ENCODE measurements at places on chromosomes 2 and 18. TPM values are rescaled to one million over a fixed set of nuclear protein-coding genes. Genes with fewer than 3 reads are reported as not detected.
A peak's percentile ranks its signal among the peaks of the same experiment; 100 is the strongest.

DNA sequence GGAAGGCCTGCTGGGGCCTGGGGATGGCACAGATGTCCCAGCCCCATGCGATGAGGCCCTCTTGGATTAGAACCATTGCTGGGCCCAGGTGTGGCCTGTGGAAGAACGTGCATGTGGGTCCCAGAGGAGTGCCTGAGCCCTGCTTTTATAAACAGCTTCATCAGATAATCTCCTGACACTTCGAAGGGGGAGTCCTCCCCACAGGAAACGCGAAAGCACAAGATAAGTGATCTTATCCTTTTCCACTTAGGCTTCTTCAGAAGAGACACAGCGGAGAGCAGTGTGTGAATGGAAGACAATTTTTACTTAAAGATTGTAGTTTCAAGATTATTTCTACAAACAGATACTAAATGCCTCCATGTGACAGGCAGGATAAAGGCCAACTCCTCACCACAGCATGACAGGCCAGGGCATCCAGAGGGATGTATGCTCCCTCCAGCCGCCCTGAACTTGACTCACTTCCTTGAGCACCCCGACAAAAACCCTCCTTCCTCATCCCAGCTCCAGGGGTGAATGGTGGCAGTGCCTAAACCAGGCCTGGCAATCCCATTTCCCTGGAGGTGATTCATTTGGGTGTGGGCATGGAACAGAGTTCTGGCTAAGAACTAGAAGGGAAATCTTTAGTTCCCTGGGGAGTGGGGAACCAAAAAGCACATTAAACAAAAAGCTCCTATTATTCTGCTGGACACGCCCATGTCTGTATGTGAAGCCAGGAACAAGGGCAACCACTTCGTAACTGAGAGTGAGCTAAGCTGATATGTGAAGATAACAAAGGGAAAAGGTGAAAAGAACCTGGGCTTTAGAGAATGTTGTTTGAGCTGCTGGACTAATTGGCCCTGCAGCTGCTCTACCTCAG lies 56.2 kb upstream of the TMEM163 start:
- peak; percentile 87 for DNase-seq

DNA sequence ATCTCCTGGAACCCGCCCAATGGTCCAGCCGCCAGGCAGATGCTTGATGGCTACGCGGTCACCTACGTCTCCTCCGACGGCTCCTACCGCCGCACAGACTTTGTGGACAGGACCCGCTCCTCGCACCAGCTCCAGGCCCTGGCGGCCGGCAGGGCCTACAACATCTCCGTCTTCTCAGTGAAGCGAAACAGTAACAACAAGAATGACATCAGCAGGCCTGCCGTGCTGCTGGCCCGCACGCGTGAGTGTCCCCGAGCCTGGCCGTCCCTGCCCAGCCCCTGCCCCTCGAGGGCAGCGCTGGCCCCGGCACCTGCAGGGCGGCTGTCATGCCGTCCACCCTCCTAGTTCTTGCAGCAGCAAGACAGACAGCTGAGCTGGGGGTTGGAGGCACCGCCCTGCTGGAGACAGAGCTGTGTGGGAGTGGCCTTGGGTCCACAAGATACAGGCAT lies 36.7 kb downstream of the MTERF4 start:
- no peak for DNase-seq

GRCh38 chr2:216294305-216294704 lies 78.0 kb downstream of the MARCHF4 start:
- peak; percentile 17 for DNase-seq

DNA sequence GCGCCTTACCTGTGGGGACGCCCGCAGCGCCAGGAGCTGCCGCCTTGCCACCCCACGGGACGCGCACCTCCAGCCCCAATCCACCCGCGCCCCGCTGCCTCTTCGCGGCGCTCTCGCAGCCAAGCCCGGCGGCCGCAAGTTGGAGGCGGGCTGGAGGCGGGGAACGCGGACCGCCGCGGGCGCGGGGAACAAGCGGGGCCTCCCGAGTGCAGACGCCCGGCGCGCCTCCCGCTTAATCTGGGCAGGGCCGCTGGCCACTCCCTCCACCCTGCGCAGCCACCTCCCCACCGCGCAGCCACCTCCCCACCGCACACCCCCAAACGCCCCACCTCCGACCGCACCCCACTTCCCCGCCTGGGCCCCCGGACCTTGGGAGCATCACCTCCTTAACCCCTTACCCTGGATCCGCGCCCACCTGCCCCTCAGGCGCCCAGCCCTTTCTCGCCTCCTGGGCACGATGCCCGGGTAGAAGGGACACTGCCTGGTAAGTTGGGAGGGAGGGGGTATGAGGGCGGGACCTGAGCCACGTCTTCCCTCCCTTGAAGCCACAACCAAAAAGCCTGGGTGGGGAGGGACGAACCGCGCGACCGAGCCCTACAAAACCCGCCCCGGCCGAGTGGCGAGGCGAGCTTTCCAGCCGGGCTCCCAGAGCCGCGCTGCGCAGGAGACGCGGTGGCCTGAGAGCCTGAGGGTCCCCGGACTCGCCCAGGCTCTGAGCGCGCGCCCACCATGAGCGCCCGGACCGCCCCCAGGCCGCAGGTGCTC lies at the start of the genes COL4A3 and COL4A4:
COL4A3 (plus strand) TSS at position 627 of the 765 bp plus-strand sequence; CDS start at position 730, 103 bp downstream.
COL4A4 (minus strand) TSS at position 208 of the 765 bp plus-strand sequence. CDS start 16,722 bp downstream, outside the sequence.
- DNase-seq, result peak; percentile 12

- no peak for DNase-seq
Observed at GRCh38 chr2:63287956-63288355, 237.3 kb downstream of the OTX1 start.

DNA sequence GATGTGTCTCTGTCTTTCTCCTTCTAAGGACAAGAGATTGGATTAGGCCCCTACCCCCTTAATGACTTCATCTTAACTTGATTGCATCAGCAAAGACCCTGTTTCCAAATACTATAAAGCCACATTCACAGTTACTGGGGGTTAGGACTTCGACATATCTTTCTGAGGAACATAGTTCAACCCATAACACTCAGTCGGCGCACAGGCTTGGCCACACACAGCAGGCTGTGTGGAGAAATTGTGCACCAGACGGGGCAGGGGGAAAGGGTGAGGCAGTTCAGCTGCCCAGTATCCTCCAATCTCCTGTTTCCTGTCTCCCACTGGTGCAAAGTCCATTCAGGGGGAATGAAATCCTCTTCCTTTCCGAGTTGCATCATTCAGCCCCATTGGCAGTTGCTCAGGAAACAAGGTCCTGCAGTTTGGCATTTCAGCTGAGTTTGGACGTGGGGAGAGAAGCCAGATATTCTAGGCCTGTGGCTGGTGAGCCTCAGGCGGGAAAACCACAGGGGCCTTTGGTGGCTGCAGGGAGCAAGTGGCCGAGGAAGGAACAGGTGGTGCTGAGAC lies 9.4 kb upstream of the RAPGEF4 start:
- no peak for DNase-seq

DNA sequence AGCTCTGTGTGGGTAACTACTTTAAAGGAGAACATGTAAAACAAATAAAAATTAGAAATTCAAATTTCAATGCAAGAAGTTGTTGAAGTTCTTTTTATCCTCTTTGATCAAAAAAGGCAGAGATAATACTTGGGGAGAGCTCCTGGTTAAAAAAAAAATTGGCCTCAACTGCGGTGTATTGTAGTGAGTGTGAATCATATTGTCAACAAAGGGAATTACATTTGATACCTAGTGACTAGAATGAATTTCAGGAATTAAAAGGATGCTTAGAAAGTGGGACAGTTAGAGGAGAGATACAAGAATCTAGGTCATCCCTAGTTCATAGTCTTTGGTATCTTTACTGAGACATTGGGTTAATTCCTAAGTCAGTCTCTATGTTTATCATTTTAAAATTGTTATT lies 473.0 kb downstream of the CCDC85A start:
- DNase-seq, result no peak

DNA sequence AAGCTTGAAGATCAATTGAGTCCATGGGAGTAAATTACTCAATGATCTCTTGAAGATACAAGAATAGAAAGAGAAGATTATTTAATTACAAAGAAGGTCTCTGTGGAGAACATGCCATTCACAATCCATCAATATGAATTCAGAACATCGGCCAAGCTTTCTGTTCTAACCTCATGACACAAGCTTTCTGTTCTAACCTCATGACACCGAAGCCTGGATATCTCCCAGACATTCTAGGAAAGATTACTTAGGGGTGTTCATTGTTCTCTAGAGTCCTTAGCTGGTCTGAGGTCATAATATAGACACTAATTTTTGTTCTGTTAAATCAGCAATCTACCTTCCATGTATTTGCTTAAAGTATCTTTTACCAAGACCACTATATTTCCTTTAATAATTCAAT lies 95.5 kb downstream of the RDH14 start:
- DNase-seq, result no peak

- no peak for DNase-seq
Observed at GRCh38 chr2:241092677-241093076, 9.4 kb downstream of the MTERF4 start.

DNA sequence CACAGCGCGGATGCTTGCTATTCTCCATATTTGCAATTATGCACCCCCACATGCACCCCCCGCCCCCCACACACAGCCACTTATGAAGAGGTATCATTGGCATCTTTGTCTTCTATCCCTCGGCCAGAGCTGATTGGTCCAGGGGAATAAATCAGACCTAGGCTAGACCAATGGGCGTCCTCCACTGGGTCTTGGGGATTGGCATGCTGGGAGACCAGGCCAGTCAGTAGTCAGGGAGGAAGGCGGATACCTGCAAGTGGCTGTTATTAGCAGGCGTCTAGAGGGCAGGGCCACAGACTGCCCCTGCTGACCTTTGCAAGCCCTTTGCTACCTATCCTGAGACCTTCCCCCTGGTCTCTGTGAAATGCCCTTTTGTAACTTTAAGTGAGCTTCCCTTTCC lies 30.0 kb downstream of the ATOH8 start:
- DNase-seq, result no peak

- peak; percentile 91 for DNase-seq
Observed at GRCh38 chr2:120473522-120474271, 127.8 kb downstream of the INHBB start.

DNA sequence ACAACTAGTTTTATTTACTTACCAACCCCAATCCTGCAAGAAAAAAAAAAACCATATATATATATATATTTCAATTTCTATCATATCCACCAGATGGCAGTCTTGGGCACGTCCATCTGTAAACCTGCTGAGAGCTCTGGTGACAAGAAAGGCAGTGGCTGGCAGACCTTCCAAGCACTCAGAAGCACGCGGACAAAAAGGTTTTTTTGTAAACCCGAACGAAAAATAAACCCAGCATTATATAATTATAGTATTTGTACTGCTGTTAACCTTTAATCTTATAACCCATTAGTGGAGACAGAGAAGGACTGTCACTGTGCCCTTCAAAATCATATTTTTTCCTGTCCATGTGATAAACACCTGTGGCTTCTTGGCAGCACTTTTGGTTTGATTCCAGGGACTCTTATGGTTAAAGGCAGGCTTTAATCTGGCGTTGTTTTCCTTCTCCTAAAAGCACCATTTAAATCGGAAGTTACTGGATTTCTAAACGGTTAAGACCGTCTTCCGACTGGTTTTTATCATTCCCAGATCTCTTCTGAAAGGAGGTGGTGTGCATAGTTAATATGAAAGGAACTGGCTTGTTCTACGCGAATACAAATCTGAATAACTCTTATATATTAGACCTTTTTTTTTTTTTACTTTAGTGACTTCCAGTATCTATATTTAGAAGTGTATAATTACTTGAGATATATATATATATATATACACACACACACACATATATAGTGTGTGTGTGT lies 31.0 kb upstream of the SLC3A1 start:
- peak; percentile 37 for DNase-seq

- DNase-seq, result no peak
Observed at GRCh38 chr18:9535430-9535991, 60.2 kb downstream of the RALBP1 start.

GRCh38 chr2:142930835-142931398 lies 53.5 kb downstream of the KYNU start:
- DNase-seq, result no peak

- DNase-seq, result peak; percentile 57
Observed at GRCh38 chr2:9699139-9700108, 68.6 kb upstream of the YWHAQ start.

DNA sequence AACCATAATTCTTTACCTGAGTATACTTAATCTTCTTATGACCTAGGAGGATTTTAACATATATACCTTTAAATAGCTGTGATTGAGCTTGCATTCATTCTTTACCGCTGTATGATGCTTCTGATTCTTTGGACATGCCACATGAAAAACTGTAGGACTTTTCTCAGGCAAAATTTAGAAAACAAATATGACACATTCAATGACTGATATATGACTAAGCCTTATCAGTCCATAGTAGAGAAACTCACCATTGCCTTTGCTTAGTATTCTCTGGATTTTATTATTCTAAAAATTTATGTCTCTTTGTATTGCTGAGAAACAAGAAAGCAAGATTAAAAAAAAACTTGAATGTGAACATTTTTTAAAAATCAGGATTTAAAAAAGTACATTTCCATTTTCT lies 3.7 kb downstream of the FAM171B start:
- DNase-seq, result peak; percentile 61

DNA sequence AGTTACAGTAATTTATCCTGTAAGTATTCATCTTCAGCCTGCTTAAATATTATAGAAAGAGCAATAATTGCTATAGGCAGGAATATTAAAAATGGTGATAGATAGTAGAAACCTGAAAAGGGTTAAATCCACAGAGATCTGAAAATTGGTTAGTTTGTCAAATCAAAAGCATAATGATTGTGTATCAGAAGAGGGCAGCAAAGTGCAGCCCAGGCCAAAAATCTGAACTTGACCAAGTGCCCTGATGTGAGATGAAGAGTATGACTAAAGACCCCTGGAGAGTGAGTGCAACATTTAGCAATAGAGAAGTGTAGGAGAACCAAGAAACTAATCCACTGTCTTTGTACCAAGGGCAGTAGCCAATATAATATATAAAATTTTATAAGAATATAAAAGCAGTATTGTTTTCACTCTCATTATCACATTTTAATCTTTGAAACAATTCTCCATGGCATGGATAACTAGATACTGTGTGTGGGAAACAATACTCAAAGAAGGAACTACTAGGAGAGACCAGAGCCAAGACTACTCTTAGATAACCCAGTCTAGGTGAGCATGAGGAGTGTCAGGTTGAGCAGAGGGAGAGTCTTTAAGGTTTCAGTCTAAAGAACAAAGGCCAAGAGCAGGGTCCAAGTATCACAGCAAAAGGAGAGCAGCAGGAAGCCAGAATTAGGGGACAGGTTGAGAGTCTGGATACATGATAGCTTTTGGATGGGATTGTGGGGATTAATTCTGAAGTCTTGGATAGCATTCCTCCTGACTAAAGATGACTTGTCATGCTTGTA lies 148.7 kb downstream of the CALCRL start:
- DNase-seq, result no peak

GRCh38 chr2:26284132-26284531 lies 39.4 kb downstream of the HADHB start:
- DNase-seq, result peak; percentile 71

- peak; percentile 26 for DNase-seq
Observed at GRCh38 chr18:49359732-49360444, 100.6 kb downstream of the DYM start.

DNA sequence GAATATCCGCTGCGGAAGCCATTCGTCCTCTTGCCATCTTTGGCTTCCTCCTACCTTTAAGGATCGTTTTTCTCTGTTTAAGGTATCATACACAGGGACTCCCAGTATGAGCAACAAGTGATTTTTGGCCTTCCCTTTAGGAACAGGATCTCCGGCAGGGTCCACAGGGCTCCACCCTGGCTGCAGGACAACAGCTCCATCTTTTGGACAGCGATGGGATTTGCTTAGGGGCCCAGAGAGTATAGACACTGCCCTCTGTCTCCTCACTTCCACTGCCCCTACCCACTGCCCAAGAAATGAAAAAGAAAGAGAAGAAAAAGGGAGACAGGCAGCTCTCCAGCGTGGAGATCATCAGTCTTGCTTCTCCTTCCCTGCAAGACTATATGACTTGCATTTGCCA lies 224.5 kb downstream of the UXS1 start:
- peak; percentile 20 for DNase-seq

Gene SMIM21
- polyA plus RNA-seq, result not detected

Gene SH3BP4
- polyA plus RNA-seq, result 36.8 TPM

Gene DCAF17
- 7.2 TPM for polyA plus RNA-seq

Gene PARD6G
- 16.6 TPM for polyA plus RNA-seq

Gene ALPP
- polyA plus RNA-seq, result 0.03 TPM

All from mammary epithelial cell (primary cell).